ENCODE measurements at places on chromosomes 13 and 19. TPM values are rescaled to one million over a fixed set of nuclear protein-coding genes. Genes with fewer than 3 reads are reported as not detected.

The SPIB gene
- polyA plus RNA-seq: 0.56 TPM

The ZNF177 gene
- polyA plus RNA-seq: 16.9 TPM

GRCh38 chr19:13935765-13936510 lies 2.3 kb downstream of the PODNL1 start:
- DNase-seq: no peak

- DNase-seq: no peak
These were observed 245.4 kb downstream of the SHISA2 start for GRCh38 chr13:25806264-25806974.

GRCh38 chr19:7450243-7451223 lies 38.3 kb downstream of the PEX11G start:
- DNase-seq: no peak

The TIMM29 gene
- 20.1 TPM for polyA plus RNA-seq

The PSG11 gene
- not detected for polyA plus RNA-seq

The TMC4 gene
- polyA plus RNA-seq: 21.9 TPM

- no peak for DNase-seq
These were observed 661.2 kb downstream of the TBC1D4 start for GRCh38 chr13:74820809-74821208.

The FGF22 gene
- 0.21 TPM for polyA plus RNA-seq

The ZNF506 gene
- 44.6 TPM for polyA plus RNA-seq

GRCh38 chr13:97193577-97193976 lies 28.6 kb upstream of the MBNL2 start:
- DNase-seq: no peak

DNA sequence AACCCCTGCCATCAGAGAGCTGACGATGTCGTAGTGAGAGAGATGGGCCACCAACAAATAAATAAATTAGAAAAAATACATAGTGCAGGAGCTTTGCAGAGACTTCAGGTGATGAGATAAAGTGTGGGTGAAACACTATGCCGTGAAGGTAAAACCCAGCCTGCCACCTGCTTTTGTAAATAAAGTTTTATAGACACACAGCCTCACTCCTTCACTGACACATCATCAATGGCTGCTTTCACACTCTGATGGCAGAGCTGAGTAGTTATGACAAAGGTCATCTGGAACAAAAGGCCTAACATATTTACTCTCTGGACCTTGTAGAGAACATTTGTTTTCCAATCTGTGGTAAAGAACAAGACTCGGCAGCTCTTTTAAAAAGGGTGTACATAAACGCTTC lies 45.0 kb downstream of the MBD3L2B start:
- no peak for DNase-seq

- DNase-seq: no peak
These were observed 96.3 kb downstream of the TBC1D4 start for GRCh38 chr13:75385708-75386083.

- DNase-seq: no peak
These were observed 40.8 kb downstream of the GGACT start for GRCh38 chr13:100547791-100548201.

DNA sequence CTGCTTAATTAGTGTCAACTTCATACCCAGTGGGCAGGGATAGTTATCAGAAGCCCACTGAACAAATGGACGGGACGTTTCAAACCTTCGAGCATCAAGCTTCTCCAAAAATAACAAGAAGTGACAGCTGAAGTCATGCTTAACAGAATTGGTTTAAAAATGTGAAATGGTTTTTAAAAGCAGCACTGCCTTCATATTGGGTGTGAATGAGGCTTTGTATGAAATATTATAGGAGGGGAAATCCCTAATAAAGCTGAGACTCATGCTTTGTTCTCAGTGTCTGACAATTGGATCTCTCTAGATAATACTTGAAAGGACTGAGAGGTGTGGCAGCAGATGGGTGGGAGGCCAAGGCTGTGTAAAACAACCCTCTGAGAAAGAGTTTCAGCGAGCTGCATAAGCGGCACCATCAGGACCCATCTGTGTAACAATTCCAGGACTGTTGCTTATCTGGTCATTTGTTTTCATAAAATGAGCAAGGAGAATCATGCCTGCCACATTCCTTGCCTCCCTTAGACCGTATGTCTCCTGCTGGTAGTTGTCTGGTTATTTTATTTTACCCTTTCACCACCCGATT lies 667.7 kb downstream of the DIAPH3 start:
- DNase-seq: no peak

DNA sequence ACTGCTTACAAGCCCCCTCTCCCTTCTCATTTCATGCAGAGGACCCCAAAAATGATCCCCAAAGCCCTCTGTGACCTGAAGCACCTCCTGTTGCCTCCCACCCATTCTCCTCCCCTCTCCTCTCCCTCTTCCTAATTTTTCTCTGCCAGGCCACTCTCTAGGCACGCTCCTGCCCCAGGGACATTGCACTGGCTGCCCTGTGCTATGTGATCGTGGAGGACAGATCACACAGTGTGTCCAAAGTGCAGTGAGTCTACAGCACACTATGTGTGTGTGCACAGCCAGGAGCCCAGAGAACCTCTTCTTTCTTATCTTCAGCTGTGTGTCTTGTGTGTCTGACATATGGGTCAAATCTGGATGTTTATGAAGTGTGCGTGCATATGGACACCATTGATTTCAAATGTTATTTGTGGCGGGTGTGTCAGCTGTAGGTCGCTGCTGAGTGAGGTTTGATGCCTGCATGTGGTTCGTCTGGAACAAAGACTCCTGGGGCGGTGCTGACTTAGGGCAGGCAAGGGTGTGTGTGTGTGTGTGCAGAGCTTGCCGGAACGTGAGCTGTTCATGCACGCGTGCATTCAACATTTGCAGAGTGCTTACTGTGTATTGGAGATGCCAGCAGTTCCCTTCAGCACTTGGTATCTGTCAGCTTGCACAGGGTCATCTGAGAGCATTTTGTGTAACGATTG lies 2.1 kb upstream of the KLHL26 start:
- DNase-seq: no peak

GRCh38 chr13:67231289-67232000 lies 1.3 kb upstream of the PCDH9 start:
- DNase-seq: peak; percentile 78

DNA sequence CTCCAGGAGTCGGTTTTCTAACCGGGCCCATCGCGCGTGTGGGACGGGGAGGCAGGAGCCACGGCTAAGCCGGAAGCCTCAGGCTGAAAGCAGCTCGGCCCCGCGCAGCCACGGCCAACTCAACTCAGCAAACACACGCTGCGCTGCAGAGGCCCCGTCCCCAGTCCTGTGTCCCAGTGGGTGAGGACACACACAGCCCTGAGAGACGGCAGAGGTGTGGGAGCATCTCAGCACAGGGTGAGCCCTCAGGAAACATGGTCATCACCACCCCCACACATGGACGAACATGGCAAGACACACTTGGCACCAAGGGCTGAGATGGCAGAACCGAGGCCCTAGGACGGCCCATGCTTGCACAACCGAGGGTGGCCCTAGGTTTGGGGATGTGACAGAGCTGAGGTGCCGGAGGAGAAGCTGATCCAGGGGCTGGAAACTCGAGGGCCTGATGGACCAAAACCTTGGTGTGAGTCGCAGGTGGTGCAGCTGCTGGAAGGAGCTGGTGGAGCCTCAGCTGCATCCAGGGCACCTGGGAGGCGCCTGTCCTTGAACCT lies 29.0 kb upstream of the C13orf46 start:
- DNase-seq: no peak

The KIRREL2 gene
- 1.8 TPM for polyA plus RNA-seq

The SNRNP70 gene
- polyA plus RNA-seq: 376 TPM

DNA sequence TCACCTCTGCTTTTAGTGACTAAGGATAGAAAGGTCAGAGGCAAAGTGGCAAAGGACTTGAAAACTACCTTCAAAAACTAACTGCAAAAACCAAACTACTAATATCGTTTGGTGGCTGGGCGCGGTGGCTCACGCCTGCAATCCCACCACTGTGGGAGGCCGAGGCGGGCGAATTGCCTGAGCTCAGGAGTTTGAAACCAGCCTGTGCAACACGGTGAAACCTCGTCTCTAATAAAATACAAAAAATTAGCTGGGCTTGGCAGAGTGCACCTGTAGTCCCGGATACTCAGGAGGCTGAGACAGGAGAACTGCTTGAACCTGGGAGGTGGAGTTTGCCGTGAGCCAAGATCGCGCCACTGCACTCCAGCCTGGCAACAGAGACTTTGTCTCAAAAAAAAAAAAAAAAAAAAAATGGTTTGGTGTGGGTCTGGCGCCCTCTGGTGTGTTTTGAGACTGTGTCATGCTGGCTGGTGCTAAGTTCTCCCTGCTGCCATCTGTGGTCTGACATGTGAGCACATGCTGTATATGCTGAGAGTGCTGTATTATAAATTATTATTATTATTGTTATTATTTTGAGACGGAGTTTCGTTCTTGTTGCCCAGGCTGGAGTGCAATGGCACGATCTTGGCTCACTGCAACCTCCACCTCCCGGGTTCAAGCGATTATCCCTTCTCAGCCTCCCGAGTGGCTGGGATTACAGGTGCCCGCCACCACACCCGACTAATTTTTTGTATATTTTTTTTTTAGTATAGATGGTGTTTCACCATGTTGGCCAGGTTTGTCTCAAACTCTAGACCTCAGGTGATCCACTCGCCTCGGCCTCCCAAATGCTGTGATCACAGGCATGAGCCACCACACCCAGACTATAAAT lies 36.0 kb upstream of the RNF17 start:
- DNase-seq: peak; percentile 63

The CPB2 gene
- polyA plus RNA-seq: 0.13 TPM

DNA sequence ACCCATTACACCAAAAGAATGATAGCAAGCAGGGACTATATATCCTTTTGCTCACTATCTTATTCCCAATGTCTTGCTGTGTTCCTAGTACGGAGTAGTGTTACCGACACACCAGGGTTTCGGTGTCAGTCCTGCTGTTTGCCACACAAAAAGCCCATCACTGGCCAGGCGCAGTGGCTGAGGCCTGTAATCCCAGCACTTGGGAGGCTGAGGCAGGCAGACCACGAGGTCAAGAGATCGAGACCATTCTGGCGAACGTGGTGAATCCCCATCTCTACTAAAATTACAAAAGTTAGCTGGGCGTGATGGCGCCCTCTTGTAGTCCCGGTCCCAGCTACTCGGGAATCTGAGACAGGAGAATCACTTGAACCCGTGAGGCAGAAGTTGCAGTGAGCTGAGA lies 1467.3 kb upstream of the MIR17HG start:
- no peak for DNase-seq

The APOC4 gene
- polyA plus RNA-seq: not detected

The ELSPBP1 gene
- polyA plus RNA-seq: not detected

DNA sequence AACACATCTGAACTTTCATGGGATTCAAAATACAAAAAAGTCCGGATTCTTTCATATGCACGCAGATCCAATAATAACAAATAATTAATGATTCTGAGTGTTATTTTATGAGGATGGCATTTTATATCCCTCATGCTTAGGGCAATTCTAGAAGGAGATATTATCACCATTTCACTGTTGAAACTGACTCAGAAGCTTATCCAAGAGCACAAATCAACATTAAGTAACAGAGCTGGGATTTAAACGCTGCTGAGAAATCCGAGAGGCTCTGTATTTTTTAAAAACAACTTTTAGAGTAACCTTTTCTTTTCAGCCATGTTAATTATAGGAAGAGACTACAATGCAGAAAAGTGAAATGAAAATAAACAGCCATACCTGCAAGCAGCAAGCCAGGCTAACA lies 30.3 kb downstream of the ATP7B start:
- DNase-seq: no peak

DNA sequence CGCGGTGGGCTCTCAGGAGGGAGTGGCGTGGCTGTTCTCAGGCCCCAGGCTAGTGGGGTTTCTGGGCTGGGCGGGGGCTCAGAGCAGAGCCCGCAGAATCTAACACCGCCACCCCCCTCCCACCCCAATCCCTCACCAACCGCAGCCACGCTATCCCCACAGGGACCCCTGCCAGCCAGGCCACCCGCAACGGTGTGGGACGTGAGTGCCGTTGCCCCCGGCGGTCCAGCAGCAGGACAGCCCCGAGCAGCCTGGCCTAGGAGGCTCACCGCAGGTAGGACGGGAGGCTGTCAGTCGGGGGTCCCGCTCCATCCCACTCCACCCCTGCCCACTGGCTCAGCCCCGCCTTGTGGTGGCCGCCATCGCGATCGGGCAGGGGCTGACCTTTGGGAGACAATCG lies at the start of gene NTN5:
TSS of gene NTN5 (minus strand) at position 24 of the 400 bp plus-strand sequence. CDS start 2,031 bp downstream, outside the sequence.
- no peak for DNase-seq

GRCh38 chr19:47778049-47778953 lies at the start of gene SELENOW:
TSS of gene SELENOW (plus strand) at chr19:47778703. CDS start at chr19:47778786, 83 bp downstream.
- DNase-seq: peak; percentile 82

- DNase-seq: no peak
These were observed 25.7 kb upstream of the C13orf46 start for GRCh38 chr13:113999618-113999910.

The SYT5 gene
- polyA plus RNA-seq: 1.2 TPM

DNA sequence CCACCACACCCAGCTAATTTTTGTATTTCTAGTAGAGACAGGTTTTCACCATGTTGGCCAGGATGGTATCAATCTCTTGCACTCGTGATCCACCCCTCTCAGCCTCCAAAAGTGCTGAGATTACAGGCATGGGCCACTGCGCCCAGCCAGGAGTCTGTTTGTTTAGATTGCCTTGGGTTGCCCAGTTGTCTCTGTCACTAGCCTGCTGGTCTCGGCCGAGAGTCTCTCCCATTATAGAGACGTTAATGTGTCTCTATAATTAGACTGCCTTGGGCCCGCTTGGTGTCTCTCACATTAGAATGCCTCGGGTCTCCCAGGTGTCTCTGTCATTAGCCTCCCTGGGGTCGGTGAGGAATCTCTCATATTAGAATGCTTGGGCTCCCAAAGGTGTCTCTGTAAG lies 1533.6 kb downstream of the UQCRFS1 start:
- DNase-seq: no peak

GRCh38 chr19:6970443-6970842 lies 50.8 kb downstream of the MBD3L2B start:
- DNase-seq: no peak

The ZNF724 gene
- 5.2 TPM for polyA plus RNA-seq

The CYP4F8 gene
- polyA plus RNA-seq: 0.09 TPM

DNA sequence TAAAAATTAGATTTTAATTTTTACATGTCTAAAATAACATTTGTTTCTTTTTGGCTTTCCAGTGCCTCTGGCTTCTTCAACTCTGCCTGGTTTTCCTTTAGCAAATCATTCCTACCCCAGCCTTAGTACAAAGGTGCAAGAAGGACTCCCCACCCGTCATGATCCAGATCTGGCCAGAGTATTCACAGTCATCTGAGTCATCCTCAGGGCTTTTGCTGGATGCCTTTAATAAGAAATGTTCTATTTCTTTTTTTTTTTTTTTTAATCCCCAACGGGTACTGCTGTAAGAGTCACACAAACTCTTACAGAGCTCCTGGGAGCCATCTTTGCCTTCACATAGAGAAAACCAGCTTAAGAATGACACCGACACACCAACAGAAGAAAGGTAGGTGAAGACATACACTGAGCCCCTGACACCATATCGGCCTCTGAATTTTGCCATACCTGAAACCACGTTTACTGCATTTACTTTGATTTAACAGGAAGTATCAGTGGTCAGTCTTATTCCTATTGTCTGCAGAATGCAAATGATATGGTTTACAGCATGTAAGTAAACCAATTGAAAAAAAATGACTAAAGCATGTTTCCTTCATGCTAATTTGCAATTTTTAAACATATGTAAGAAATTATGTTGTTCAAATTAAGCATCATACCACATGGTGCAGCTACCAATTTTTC lies 184.4 kb downstream of the NALCN start:
- no peak for DNase-seq
